ENCODE measurements at places on chromosomes 12 and 14. TPM values are rescaled to one million over a fixed set of nuclear protein-coding genes. Genes with fewer than 3 reads are reported as not detected.

The ESR2 gene
- total RNA-seq, result 0.40 TPM

The OTOGL gene
- total RNA-seq, result not detected

The KRT6B gene
- total RNA-seq, result not detected

The FAM186B gene
- 0.32 TPM for total RNA-seq

The NANOG gene
- not detected for total RNA-seq
